ENCODE measurements at places on chromosomes 12 and 14.

DNA sequence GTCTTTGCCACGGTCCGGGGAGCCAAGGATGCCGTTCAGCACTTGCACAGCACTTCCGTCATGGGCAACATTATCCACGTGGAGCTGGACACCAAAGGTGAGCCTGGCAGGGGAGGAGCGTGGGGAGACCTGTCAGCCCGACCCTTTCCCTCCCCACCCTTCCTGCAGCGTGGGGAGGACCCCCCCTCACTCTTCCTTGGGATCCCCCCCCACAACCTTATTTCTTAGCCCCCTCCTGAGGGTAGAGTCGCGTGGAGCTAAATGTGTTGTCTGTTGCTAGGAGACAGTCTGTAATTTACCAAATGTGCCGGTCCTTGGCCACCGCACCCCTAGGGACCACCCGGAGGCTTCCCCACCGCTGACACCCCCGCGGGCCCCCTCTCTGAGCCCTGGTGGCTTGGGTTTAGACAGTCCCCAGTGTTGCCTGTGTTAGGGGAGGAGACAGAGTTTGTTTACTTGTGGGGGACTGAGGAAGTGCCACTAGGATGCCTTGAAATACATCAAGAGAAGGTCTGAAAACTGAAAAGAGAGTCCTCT is 2.3 kb downstream of the SETD1B start:
- DNase-seq = no peak

GRCh38 chr12:30926243-30927221 is at the start of gene TSPAN11:
TSPAN11 (plus strand) TSS chr12:30926748; CDS start chr12:30953992, 27,244 bp downstream.
- DNase-seq = no peak

- DNase-seq = no peak
Observed at GRCh38 chr14:78335531-78335930, 165.4 kb downstream of the NRXN3 start.

GRCh38 chr14:99879401-99880295 is 86.4 kb downstream of the EML1 start:
- no peak for DNase-seq

DNA sequence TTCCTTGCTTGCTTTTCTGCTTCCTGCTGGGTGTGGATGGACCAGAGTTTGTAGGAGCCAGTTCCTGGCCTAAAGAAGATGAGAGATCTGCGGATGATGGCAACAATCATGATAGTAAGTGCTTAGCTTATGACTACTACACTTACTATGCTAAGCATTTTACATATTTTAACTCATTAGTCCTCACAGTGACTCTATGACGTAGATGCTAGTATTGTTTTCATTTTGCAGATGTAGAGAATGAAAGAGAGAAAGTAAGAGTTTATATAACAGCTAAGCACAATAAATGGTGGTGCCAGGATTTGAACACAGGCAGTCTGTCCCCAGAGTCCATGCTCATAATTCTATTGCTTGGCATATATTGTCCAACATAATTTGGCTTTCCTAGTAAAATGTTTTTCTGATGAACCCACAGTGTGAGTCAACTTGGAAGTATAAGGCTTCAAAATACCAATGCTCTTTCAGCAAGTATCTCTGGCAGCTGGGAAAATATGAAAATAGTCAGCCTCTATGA is 363.2 kb upstream of the DDHD1 start:
- DNase-seq = no peak

- no peak for DNase-seq
Observed at GRCh38 chr14:98270201-98270600, 1001.8 kb downstream of the BCL11B start.

GRCh38 chr12:57726884-57727757 is 11.4 kb downstream of the AGAP2 start:
- no peak for DNase-seq

DNA sequence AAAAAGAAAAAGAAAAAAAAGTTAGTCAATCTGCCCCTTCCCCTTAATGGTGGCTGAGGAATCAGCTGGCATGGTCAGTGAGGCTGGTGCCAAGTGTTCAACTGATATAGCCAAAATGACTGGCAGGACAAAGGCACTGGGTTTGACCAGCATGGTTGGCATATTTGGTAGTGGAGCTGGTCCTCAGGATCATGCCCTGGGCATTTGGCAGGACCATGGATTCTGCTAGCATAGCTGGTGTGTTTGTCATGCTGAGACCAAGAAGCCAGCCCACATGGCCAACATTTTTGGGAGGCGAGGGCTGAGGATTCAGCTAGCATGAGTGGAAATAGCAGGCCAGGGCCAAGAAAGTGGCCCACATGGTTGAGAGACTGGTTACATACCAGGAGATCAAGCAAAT is 136.5 kb downstream of the FBXL14 start:
- DNase-seq = no peak

Data from T-helper 9 cell (primary cell).